ENCODE measurements at places on chromosomes 7 and 10. TPM values are rescaled to one million over a fixed set of nuclear protein-coding genes. Genes with fewer than 3 reads are reported as not detected.

Gene WNT8B
- total RNA-seq: not detected

Gene FBXO24
- total RNA-seq: 0.66 TPM

DNA sequence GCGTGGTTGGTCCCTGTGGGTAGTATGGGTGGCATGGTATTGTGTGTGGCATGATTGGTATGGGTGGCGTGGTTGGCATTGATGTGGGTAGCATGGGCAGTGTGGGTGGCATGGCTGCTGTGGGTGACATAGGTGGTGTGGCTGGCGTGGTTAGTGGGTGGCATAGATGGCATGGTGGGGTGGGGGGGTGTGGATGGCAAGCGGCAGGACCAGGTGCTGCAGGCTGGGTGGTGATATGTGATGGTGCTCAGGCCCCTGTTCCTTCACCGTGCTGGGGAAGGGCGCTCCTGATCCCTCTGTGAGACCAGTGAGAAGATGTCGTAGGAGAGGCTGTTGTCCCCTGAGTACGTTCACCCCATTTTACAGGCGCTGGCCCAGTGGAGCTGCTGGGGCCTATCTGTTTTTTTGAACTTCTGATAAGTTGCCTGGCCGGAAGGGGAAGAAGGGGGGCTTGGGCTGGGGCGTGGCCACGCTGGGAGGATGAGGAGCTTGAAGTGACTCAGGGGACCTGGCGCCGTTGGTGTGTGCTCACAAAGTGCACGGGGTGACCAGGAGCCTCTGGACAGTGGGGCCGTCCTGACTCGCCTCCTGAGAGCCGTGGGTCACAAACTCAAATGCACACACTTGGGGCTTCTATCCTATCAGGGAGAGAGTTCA lies 17.5 kb downstream of the INPP5A start:
- DNase-seq: peak; percentile 19

- no peak for DNase-seq
These were observed 4.7 kb downstream of the UBTD1 start for GRCh38 chr10:97503406-97503805.

- DNase-seq: no peak
These were observed 7.9 kb downstream of the SLC25A28 start for GRCh38 chr10:99612167-99612831.

DNA sequence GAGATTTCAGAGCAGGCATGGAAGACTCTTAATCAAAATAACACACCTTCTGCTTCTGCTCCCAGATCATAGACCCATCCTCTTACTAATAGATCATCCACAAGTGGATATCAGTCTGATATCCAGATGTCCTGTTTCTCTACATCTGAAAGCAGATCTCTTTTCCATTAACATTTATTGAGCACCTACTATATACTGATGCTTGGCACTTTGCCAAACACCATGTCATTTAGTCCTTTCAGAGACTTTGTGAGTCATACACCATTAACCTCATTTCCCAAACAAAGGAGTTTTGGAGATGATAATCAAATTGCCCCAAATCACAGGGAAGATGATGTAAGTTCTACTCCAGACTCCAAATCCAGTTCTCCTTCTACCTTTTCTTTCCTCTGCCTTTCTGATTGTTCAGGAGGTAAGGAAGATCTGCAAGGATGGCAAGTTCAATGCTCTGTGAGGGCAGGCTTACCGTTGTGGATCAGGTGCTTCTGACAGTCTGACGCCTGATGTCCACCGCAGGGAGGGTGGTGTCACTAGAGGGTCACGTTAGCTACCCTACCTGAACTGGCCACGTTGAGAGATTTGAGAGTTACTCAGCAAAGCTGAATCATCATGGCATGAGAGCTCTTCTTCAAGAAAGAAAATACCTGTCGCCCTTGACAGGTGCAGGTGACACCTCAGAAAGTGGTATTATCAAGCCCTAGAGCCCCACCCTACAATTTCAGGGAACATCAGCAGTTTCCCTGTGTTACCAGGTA lies 269.6 kb upstream of the ZMIZ1 start:
- DNase-seq: no peak

- DNase-seq: no peak
These were observed 235.2 kb upstream of the GRB10 start for GRCh38 chr7:51017576-51018535.
